ENCODE measurements at places on chromosomes 2 and 18.
A peak's percentile ranks its signal among the peaks of the same experiment; 100 is the strongest.

DNA sequence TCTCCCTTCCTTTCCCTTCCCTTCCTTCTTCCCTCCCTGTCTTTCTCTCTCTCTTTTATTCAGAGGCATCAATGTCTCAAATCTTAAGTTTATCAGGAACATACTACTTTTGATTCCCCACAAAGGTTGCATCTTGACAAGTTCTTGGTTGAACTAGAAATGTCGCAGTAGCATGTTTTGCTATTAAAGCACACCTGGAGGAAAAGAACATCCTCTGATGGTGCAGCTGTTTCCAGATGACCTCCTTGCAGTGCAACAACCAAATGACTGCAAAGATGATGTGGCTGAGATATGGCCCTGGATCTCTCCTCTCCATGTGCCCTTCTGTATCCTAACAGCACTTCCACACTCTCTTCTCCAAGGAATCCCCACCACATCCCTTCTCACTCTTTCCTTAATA, 127.2 kb downstream of the SLC8A1 start:
- DNase-seq: no peak

DNA sequence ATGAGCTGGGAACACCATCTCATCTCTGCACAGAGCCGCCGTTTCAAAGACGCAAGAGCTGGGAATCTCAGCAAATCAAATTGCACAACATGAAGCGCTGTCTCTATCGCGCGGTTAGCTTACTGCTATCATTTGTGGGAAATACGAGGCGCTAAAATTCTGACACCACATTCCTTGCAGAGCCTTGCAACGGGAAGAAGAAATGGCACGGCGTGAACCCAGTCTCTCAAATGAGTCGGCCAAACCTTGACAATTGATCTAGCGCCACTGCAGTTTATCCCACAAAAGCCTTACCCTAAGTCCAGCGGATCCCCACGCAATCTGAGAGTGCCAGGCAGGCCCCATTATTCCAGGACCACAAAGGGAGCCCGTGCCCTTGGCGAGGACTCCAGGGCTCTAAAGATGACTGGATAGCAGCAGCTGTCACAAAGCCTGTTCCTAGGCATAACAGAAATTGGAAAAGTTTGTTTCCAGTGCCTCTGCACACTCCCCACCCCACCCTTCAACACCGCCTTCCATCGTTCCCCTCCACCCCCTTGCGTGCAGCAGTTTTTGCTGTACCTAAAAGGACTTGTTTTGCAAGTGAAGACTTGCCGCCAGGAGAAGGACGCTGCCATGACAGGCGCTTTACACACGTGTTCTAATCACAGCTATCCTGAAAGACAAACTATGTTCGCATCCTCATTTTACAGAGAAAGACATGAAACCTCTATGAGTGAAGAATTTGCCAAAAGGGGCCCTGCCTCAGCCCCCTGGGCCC, 252.4 kb downstream of the EIPR1 start:
- no peak for DNase-seq

DNA sequence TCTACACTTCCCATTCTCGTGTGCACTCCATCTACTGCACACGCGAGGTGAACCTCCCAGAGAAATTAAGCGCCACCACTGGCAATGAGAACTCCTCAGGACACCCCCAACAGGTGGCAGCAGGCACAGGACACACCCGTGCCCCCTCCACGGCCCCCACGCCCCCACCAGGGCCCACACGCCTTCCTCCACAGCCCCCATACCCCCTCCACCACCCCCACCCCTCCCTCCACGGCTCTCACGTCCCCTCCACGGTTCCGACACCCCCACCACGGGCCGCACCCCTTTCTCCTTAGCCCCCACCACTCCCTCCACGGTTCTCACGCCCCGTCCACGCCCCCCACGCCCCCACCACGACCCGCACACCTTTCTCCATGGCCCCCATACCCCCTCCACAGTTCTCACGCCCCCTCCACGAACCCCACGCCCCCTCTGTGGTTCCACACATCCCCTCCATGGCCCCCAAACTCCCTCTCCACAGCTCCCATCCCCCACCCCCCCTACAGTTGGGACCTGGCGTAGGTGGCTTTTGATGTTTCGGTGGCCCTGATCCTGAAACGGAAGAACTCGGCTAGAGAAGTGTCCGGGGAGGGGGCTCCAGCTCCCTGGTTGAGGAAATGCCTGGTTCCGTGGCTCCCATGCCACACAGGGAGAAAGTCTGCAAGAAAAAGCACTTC, 110.8 kb downstream of the ZNF516 start:
- no peak for DNase-seq

- DNase-seq: no peak
These were observed 43.4 kb downstream of the ITGB6 start for GRCh38 chr2:160156665-160157064.

DNA sequence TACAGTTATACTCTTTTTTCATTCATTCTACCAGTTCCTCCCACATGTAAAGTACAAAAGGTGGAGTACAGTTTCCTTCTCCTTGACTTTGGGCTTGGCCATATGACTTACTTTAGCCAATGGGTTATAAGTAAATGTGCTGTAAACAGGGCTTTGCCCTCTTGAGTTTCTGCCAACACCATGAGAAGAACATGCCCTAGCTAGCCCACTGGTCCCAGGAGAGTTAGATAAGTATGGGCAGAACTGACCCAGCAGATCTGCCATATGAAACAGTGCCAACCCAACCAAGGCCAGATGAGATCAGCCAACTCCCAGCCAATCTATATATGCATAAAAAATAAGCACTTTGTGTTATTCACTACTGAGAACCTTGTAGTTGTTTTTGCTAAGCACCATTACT, 25.5 kb downstream of the ZC3H8 start:
- DNase-seq: no peak

- no peak for DNase-seq
These were observed 648.1 kb downstream of the LRP1B start for GRCh38 chr2:141482697-141483096.

GRCh38 chr2:70922235-70923234, 13.2 kb upstream of the ATP6V1B1 start:
- DNase-seq: no peak

GRCh38 chr2:21039979-21040467, 3.9 kb downstream of the APOB start:
- no peak for DNase-seq

DNA sequence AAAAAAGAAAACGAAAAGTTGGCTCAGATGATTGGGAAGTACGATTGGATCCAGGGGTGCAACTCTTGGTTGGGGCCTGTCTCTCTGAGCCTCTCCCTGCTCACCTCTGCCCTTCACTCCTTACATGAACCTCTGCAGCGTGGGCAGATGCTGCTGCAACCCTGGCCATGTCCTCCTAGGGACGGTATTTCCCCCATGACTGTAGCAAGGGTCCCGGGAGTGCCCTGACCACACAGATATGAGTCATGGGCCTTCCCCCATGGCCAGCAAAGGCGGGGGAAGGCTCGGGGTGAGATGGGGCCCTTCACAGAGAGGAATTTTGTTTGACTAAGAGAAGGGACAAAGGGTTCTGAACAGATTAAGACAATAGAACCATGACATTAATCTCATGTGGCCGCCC, 129.0 kb downstream of the NCK2 start:
- DNase-seq: peak; percentile 14

GRCh38 chr18:32454593-32454992, 16.1 kb downstream of the GAREM1 start:
- DNase-seq: no peak

- DNase-seq: no peak
These were observed 86.6 kb downstream of the DNER start for GRCh38 chr2:229627728-229628127.

DNA sequence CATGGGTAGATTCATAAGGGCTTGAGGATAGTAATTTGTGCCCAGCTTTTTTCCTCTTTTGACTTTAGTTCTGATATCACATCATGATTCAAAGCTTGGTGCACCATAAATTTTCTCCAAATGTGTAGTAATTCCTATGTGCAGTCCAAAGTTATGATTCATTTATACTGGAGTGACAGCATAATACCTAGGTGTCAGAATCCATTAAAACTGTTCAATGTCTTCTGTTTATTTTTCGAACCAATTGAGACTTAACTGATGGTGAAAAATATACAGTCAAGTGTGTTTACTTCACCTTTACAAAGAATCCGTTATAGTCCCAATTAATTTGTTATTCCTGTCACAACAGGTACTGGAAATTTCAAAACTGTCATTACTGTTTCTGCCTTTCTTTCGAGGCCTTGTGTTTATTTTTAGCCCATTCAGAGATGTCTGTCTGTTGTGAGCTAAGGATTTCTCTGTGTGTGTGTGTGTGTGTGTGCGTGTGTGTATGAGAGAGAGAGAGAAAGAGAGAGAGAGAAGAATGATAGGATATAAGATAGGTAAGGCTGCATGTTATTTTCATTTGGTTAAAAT, 389.7 kb upstream of the ATP5MC3 start:
- DNase-seq: no peak

GRCh38 chr2:10095175-10095574, 15.0 kb upstream of the CYS1 start:
- no peak for DNase-seq

DNA sequence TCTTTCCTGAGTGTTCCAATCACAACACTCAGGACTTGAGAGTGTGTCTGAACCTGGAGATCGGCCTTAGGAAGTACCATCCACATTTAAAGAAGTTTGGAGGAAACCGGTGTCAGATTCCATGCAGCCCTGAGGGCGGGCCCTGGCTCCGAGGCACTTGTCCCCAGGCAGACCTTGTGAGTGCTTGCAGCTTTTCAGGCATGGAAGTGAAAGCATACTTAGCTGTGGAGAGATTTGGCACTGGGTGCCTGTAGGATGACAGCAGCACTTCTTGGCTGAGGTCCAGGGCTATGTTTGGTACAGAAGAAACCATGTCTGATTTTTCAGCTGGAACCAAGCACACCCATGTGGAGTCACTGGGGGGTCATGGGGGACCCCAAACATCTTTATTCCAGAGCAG, 230.8 kb downstream of the SEPTIN10 start:
- DNase-seq: no peak

GRCh38 chr2:159096901-159097300, 128.5 kb downstream of the TANC1 start:
- no peak for DNase-seq

GRCh38 chr2:56167616-56168562, 15.9 kb upstream of the CCDC85A start:
- no peak for DNase-seq

DNA sequence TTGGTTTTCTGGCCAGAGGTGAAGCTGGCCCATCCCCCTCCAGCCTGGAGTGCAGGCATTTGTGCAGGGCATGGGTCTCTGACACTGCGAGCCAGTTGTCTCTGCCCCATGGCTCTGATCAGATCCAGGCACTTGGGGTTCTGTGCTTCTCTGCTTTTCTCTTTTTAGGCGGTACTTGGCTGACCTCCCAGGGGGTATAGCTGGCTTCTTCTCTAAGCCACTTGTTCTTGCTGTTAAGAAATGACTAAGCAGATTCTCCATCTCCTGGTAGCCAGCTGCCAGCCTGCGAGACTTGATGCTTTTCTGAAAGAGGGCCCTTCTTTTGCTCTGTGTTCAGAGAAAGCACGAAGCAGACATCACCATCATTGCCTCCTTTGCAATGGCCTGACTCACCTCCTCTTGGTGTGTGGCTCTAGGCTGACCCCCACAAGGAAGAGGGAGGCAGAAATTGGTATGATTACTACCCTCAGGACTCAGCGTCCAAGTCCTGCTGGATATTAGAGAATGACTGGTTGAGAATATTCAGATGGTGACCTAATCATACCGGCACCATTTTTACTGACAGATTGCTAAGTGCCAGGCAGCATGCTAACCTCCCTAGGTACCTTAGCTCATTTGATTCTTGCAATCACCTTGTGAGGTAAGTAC, 32.7 kb downstream of the TNP1 start:
- no peak for DNase-seq

GRCh38 chr2:16409006-16409390, 256.6 kb downstream of the CYRIA start:
- no peak for DNase-seq

GRCh38 chr2:232951891-232952290, 61.2 kb downstream of the NGEF start:
- DNase-seq: no peak

GRCh38 chr2:69380072-69380917, 6.7 kb downstream of the GFPT1 start:
- DNase-seq: no peak

DNA sequence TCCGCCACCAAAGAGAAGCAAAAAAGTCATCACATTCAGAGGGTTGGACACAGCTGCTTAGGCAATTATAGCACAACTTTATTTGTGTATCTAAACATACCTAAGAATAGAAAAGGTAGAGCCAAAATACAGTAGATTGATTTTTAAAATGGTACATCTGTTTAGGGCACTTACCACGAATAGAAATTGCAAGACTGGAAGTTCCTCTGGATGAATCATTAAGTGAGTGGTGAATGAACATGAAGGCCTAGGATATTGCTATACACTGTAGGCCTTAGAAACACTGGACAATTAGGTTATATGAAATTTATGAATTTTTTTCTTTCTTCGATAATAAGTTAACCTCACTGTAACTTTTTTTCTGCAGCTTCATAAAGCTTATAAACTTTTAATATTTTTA, 687.0 kb downstream of the BCL11A start:
- no peak for DNase-seq

DNA sequence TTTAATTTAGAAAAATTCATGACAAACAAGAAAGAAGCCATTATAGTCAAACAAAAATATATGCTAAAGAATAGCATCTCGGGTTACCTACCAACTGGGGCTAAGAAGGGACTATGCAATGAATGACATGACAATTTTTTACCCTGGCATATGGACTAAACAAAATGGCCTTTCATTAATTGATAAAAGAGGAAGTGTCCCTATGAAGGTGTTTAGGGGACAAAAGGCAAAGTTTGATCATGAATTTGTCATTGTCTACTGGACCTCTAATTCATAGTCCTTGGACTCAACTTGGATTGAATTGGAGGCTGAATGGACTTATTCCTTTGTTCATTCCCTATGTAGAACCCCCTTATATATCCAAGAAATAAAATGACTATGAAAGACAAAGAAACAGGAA, 12.7 kb downstream of the MAIP1 start:
- no peak for DNase-seq

GRCh38 chr18:9708057-9708433, at the start of gene RAB31:
RAB31 (plus strand) TSS chr18:9708301; CDS start chr18:9708406, 105 bp downstream.
- DNase-seq: no peak

DNA sequence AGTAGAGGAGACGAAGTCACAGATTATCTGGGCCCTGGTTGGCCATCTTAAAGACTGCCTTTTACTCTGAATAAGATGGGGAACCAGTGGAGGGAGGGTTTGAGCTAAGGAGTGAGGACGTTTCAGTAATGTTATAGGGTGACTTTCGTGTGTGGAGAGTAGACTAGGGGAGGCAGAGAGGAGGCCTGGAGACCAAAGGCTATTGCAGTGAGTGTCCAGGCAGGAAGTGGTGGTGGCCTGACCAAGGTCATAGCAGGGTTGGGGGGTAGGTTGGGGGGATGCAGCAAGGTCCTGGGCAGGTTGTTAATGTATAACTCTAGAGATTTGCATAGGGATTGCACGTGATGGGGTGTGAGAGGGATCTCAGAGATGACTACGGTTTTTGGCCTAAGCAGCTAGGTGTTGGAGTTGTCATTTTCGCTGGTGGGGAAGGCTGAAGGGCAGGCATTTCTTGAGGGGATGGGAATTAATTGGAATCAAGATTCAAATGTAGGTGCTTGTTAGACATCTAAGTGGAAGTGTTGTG, 4.9 kb downstream of the CEP192 start:
- DNase-seq: no peak
